ENCODE measurements at places on chromosomes 7 and 10. TPM values are rescaled to one million over a fixed set of nuclear protein-coding genes. Genes with fewer than 3 reads are reported as not detected.

- H3K27ac ChIP-seq = no peak overlapping the region
These were observed 251.9 kb upstream of the KCND2 start for GRCh38 chr7:120021085-120021484.

DNA sequence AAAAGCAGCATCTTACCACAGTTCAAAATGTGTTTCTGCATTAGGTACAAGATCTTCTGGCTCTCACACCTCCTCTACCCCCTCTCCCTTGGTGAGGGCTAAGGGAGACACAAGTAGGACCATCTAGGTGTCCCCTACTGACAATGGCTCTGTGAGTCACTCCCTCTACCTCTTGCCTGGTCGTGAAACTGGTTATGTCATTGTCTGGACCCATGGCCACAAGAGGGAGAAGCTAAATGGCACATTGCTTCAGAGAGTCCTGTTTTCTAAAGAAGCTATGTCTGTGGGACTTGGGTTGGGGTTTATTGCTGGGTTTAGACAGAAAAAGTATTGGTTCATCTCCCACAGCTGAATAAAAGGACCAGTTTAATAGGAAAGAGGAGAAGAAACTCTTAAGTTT is 4.0 kb upstream of the PLXNA4 start:
- H3K27me3 ChIP-seq = peaks cover 32% of the 10 kb centered on the region
- H3K27ac ChIP-seq = no peak overlapping the region
- no peaks in the 10 kb centered on the region for H3K36me3 ChIP-seq
- H3K4me3 ChIP-seq = no peak overlapping the region
- no peaks in the 10 kb centered on the region for H3K4me1 ChIP-seq
- DNase-seq = peak; percentile 14

GRCh38 chr10:12629767-12630165 is 280.4 kb downstream of the CAMK1D start:
- no peaks in the 10 kb centered on the region for H3K27me3 ChIP-seq
- H3K4me3 ChIP-seq = no peak overlapping the region
- no peaks in the 10 kb centered on the region for H3K36me3 ChIP-seq
- DNase-seq = no peak

- no peaks in the 10 kb centered on the region for H3K27me3 ChIP-seq
- peaks cover 26% of the 10 kb centered on the region for H3K4me1 ChIP-seq
These were observed 111.6 kb downstream of the ARHGAP22 start for GRCh38 chr10:48493083-48493871.

OPALIN gene
- not detected for total RNA-seq

CC2D2B gene
- not detected for total RNA-seq

GRCh38 chr10:93075369-93076221 is 1.9 kb downstream of the CYP26A1 start:
- no peaks in the 10 kb centered on the region for H3K36me3 ChIP-seq
- no peak overlapping the region for H3K27ac ChIP-seq
- H3K4me3 ChIP-seq = no peak overlapping the region

- no peaks in the 10 kb centered on the region for H3K27me3 ChIP-seq
- H3K4me1 ChIP-seq = peaks cover 60% of the 10 kb centered on the region
- H3K4me3 ChIP-seq = peak overlapping the region; percentile 67
These were observed 46.7 kb downstream of the PARD3 start for GRCh38 chr10:34768261-34768971.

Measured in MCF 10A (cell line).